Uterus (tissue), 4 donors: ENCODE measurements at places on chromosomes 4 and X. TPM values are rescaled to one million over a fixed set of nuclear protein-coding genes. Genes with fewer than 3 reads are reported as not detected.

DNA sequence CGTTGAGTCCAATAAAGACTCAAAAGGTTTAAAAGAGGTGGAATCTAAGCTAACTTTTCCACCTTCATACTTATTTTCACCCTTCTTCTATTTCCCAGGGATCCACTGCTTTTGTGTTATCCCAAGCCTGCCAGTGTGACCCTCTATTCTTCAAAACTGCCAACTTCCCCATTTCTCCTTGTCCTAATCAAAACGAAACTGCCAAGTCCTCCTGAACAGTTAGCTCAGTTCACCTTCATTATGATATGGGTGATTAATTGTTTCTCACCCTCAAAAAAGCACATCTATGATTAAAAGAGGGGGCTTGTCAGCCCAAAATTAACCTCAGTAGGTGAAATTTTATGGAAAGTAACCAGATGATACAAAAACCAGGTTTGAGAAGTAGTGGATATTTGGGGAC, 108.4 kb downstream of the GUCY2F start:
- no peak overlapping the region for H3K4me3 ChIP-seq
- DNase-seq, result no peak
- no peak overlapping the region for H3K27ac ChIP-seq
- H3K36me3 ChIP-seq, result no peaks in the 10 kb centered on the region
- H3K4me1 ChIP-seq, result no peaks in the 10 kb centered on the region

- H3K27me3 ChIP-seq, result no peaks in the 10 kb centered on the region
- H3K4me3 ChIP-seq, result no peak overlapping the region
- no peak for DNase-seq
- H3K4me1 ChIP-seq, result no peaks in the 10 kb centered on the region
- H3K27ac ChIP-seq, result no peak overlapping the region
These were observed 231.8 kb upstream of the AGA start for GRCh38 chr4:177673985-177674489.

IL3RA gene
- total RNA-seq, result 16.2 TPM

GRCh38 chr4:137961051-137961438, 281.1 kb downstream of the SLC7A11 start:
- H3K36me3 ChIP-seq, result no peaks in the 10 kb centered on the region
- H3K27ac ChIP-seq, result no peak overlapping the region
- no peaks in the 10 kb centered on the region for H3K4me1 ChIP-seq
- no peak overlapping the region for H3K4me3 ChIP-seq

DNA sequence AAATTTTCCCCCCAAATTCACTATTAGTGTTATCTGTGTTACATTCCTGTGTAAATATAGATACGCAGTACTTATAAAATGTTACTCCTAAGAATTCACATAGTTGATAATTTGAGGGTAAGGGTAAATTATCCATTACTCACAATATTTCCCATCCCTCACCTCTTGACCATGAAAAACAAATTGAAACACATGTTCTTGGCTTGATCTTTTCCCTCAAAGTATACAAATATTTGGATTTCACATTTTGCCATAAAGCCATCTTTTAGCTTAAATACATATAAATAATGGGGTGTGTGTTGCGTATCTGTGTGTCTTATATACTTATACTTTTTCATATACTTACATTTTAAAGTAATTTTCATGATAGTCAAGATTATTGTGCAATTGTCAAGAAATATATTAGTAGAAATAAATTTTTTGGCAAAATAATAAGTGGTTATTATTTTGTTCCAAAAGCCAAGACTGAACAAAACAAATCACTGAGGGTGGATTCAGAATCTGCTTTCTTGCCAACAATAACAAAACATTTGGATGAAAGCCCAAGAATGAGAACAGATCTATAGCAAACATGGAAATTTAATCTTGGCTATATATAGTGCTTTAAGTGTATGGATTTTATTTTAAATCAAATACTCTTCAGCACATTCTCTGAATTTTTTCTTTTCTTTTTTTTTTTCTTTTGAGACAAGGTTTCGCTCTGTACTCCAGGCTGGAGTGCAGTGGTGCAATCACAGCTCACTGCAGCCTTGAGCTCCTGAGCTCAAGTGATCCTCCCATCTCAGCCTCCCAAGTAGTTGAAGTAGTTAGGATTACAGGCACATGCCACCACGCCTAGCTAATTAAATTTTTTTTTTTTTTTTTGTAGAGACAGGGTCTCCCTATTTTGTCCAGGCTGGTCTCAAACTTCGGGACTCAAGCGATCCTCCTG, 48.5 kb upstream of the PRSS48 start:
- peak overlapping the region; percentile 3 for H3K4me3 ChIP-seq
- DNase-seq, result no peak
- H3K4me1 ChIP-seq, result peaks cover 8% of the 10 kb centered on the region

- H3K4me3 ChIP-seq, result no peak overlapping the region
- H3K27me3 ChIP-seq, result no peaks in the 10 kb centered on the region
- H3K27ac ChIP-seq, result no peak overlapping the region
These were observed 1.7 kb upstream of the GATA1 start for GRCh38 chrX:48784726-48785125.

DNA sequence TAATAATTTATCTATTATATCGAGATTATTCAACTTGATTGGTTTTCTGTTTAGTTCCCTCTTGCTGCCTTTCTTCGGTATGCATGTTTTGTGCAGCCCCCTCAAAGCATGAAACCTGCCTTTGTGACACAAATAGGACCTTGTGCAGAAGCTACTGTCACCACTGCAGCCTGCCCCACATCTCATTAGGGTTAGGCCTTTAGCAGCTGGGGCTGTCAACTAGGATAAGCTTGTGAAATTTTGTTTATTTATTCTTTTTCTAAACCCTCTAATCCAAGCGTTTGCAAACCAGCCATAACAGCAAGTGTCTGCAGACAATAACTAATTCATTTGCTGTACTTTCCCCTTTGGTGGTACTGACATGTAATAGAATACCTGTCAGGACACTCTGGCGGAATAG, 258.9 kb downstream of the RCHY1 start:
- no peak overlapping the region for H3K27ac ChIP-seq
- H3K4me3 ChIP-seq, result no peak overlapping the region
- no peak for DNase-seq
- H3K4me1 ChIP-seq, result no peaks in the 10 kb centered on the region

DNA sequence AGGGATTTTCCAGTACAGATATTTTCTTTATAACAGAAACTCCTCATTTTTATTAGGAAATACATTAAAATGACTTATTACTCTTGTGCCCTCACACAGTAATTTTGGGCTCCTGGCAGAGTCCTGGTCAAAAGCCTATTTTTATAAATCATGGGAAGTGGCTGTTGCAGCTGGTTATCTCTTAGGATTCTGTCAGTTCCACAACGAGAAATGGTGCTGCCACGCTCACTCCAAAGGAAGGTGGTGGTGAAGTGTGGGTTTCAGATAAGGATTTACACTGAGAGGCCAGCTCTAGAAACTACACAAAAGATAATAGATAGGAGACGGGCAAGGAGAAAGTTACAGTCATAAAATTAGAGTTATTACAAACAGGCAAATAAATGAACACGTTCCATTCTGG, 159.2 kb upstream of the FAM241A start:
- no peaks in the 10 kb centered on the region for H3K36me3 ChIP-seq
- H3K27ac ChIP-seq, result peak overlapping the region; percentile 69
- no peak overlapping the region for H3K4me3 ChIP-seq
- no peak for DNase-seq
- no peaks in the 10 kb centered on the region for H3K4me1 ChIP-seq
- H3K27me3 ChIP-seq, result no peaks in the 10 kb centered on the region

SPATA18 gene
- under 0.01 TPM for total RNA-seq

DNA sequence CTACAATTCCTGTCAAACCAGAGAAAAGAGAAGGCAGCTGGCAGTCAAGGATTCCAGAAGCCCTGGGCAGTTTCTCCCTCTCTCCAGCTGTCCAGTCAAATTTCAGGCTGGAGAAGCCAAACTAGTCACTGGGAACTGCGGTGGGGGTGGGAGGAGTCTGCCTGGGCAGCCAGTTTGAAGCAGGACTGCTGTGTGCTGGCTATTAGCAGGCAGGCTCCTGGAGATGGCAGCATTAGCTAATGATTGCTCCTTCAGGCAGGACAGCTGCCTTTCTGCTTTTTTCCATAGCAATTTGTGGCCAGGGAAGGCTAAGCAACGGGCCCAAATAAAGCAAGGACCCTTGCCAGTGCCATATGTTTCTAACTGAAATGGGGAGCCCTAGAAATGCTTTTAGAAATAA, 44.7 kb upstream of the FGF13 start:
- no peaks in the 10 kb centered on the region for H3K4me1 ChIP-seq
- H3K36me3 ChIP-seq, result no peaks in the 10 kb centered on the region
- H3K27me3 ChIP-seq, result peaks cover 6% of the 10 kb centered on the region
